ENCODE measurements at places on chromosomes 7 and 10. TPM values are rescaled to one million over a fixed set of nuclear protein-coding genes. Genes with fewer than 3 reads are reported as not detected.

The ZNF425 gene
- total RNA-seq, result 0.82 TPM

DNA sequence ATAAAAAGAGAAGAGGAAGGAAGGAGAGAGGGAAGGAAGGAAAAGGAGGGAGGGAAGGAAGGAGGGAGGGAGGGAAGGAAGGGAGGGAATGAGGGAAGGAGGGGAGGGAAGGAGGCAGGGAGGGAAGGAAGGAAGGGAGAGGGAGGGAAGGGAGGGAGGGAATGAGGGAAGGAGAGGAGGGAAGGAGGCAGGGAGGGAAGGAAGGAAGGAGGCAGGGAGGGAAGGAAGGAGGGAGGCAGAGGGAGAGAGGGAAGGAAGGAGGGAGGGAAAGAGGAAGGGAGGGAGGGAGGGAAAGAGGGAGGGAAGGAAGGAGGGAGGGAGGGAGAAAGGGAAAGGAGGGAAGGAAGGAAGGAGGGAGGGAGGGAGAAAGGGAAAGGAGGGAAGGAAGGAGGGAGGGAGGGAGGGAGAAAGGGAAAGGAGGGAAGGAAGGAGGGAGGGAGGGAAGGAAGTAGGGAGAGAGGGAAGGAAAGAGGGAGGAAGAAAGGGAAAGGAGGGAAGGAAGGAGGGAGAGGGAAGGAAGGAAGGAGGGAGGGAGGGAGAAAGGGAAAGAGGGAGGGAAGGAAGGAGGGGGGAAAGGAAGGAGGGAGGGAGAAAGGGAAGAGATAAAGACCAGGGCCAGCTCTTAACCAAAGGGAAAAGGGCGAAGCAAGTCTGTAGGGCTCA is 5.7 kb upstream of the LAT2 start:
- no peaks in the 10 kb centered on the region for H3K36me3 ChIP-seq
- H3K27ac ChIP-seq, result no peak overlapping the region
- H3K4me3 ChIP-seq, result no peak overlapping the region
- DNase-seq, result no peak

The PEX1 gene
- 14.4 TPM for total RNA-seq

DNA sequence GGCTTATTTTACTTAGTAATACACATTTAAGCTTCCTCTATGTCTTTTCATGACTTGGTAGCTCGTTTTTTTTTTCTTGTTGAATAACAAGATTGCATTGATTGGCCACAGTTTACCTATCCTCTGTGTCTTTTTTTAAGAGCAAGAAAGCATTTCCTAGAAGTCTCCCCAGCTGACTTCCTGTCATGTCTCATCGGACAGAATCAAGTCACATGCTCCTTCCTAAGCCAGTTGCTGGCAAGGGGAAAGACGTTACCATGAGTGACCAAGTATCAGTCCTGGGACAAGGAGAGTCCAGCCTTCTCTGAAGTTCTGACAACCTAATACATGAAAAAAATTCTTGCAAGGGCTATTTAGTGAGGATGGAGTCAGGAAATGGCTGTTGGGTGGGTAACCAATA is 24.9 kb upstream of the SFRP5 start:
- H3K4me3 ChIP-seq, result no peak overlapping the region
- no peak overlapping the region for H3K27ac ChIP-seq
- no peaks in the 10 kb centered on the region for H3K4me1 ChIP-seq
- no peaks in the 10 kb centered on the region for H3K36me3 ChIP-seq
- H3K27me3 ChIP-seq, result peaks cover 14% of the 10 kb centered on the region
- DNase-seq, result no peak

The FZD8 gene
- 18.4 TPM for total RNA-seq

The RASA4 gene
- 8.3 TPM for total RNA-seq

DNA sequence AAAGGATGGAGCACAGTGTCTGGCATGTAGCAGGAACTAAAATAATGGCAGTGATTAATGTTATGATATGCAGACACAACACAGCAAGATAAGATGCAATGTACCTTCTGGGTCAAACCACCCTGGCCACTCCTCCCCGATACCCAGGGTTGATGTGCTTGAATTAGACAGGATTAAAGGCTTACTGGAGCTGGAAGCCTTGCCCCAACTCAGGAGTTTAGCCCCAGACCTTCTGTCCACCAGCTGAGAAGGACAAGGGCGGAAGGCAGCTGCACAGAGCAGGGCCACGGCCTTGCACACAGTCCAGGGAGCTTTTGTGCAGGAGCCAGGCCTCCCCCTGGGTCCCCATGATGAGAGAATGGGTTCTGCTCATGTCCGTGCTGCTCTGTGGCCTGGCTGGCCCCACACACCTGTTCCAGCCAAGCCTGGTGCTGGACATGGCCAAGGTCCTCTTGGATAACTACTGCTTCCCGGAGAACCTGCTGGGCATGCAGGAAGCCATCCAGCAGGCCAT is at the start of gene RBP3:
RBP3 (plus strand) TSS at position 226 of the 514 bp plus-strand sequence; CDS start at position 348, 122 bp downstream.
- H3K27ac ChIP-seq, result no peak within 1 kb of the TSS
- no peaks in the 10 kb centered on the region for H3K27me3 ChIP-seq
- DNase-seq, result no peak
- H3K36me3 ChIP-seq, result no peaks in the 10 kb centered on the region
- no peaks in the 10 kb centered on the region for H3K4me1 ChIP-seq

- peaks cover 29% of the 10 kb centered on the region for H3K27me3 ChIP-seq
- DNase-seq, result no peak
- no peaks in the 10 kb centered on the region for H3K36me3 ChIP-seq
Measured at GRCh38 chr10:130769146-130770017, 542.1 kb downstream of the TCERG1L start.
